Activated naive CD4-positive, alpha-beta T cell treated with Interleukin-2 at 50 U/mL for 16 hours (primary cell): ENCODE measurements at places on chromosomes 6 and 20.

DNA sequence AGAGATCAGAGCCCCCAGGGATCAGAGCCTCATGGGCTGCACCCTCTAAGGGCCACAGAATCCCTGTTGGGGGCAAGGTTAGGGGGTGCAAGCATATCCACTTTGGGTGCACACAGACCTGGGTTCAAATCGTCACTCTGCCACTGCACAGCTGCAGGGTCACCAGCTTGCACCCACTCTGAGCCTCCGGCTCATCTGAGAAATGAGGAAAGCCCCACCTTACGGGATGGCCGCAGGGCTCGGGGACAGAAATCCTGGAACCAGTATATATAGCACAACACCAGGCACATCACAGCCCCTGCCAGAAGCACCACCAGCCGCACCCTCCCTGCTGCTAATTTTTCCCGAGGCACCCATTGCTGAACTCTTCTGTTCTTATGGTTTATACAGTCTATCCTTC lies 169.6 kb downstream of the NFATC2 start:
- DNase-seq = no peak

DNA sequence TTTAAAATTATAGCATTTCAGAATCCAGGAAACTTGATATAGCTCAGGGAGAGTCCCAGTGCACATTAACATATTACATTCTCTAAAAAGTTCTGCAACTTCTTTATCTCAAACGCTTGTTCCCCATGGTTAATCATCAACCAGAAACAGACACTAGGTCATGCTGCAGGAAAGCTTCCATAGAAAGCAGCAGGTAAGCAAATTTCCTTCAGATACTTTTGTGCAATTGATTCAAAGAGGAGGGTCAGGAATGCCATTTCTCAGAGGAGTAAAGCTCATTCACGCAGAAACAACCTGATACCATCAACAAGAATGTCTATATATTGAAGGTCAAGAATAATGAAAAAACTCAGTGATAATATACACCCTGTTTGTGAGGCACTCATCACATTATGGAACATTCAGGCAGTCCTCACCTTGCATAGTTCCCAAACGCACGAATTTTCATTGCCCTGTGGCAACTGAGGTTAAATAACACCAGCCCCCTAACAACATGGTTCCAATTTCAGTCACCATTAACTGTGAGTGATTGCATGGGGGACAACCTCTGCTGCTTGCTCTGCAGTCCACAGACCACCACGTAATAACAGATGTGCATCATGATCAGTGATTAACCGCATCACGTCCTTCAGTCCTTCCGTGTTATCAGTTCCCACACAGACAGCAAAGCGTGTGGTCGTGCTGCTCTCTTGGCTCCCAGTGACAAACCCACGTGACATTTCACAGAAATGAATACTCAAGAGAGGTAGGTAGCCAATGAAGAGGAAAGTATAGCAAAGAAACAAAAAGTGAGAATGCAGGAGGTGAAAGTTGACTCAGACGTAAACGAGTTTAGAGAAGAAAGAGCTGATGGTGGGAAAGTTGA lies 95.7 kb downstream of the LY86 start:
- DNase-seq = peak; percentile 37

DNA sequence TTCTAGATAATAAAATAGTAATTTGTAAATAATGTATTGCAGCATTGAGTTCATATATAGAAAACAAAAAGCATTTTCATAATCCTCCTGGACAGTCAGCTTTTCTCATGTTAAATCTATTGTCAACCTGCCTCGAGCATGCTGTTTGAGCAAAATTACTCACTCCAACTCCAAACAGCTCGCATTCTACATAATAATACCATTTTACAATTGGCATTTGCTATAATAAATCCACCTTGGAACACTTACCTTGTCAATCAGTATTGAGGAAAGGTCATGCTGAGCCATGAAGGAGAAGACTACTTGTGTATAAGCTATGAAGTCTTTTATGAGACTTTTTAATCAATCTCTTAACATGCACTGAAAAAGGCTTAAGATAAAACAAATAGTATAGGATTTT lies 682.6 kb downstream of the CBLN4 start:
- DNase-seq = no peak

- DNase-seq = no peak
Observed at GRCh38 chr20:1838556-1839279, 56.5 kb upstream of the SIRPA start.

GRCh38 chr6:96099069-96099468 lies 83.3 kb downstream of the FUT9 start:
- DNase-seq = no peak

DNA sequence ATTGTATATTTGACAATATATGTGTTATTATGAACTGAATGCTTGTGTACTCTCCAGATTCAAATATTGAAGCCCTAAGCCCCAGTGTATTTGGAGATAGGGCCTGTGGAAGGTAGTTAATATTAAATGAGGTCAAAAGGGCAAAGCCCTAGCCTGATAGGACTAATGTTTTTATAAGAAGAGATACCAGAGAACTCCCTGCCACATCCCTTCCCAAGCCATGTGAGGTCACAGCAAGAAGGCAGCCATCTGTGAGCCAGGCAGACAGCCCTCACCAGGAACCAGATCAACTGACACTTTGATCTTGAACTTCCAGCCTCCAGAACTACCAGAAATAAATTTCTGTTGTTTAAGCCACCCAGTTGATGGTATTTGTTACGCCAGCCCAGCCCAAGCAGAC lies 36.4 kb upstream of the FBXL4 start:
- no peak for DNase-seq

- DNase-seq = no peak
Observed at GRCh38 chr6:170175644-170176135, 115.2 kb downstream of the DLL1 start.

- DNase-seq = no peak
Observed at GRCh38 chr20:61478611-61479305, 226.7 kb downstream of the CDH4 start.

DNA sequence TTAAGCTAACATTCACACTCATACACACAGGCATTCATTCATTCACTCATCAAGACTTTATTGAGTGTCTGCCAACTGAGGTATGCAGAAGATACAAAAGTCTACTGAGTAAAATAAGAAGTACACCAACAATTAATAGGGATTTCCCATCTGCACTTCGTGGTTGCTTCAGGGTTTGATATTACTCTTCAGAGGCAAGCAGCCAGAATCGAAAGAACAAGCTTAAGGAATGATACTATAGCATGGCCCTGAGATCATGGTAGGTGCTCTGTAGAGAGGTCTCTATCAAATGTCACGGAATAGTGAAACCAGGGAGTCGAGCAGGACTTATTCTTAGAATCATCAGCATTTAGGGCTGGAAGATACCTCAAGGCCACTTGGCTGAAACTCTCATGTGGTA lies 135.4 kb downstream of the NRN1 start:
- DNase-seq = no peak

DNA sequence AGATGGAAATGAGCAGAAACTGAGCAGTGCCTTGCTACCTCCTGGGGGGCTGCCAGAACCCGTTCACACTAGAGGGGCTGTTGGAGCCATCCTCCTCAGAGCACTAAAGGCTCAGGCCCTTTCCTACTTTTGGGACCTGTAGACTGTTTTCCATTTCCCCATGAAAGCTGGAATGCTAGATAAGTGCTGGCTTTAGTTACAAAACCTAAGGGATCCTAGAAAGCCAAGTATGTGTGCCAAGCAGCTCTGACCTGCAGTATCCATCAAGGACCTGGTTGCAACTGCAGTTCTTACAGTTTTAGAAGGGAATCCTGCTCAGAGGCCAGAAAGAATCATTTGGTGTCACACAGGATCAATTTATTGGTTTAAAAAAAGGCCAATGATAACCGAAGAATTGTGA lies 176.7 kb upstream of the COL21A1 start:
- no peak for DNase-seq

DNA sequence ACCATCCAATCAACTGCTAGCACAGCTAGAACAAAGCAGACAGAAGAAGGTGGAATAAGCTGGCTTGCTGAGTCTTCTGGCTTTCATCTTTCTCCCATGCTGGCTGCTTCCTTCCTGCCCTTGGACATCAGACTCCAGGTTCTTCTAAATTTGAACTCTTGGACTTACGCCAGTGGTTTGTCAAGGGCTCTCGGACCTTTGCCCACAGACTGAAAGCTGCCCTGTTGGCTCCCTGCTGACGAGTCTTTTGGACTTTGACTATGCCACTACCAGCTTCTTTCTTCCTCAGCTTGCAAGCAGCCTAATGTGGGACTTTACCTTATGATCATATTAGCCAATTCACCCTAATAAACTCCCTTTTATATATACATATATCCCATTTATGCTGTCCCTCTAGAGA lies 164.1 kb upstream of the GJE1 start:
- DNase-seq = no peak

- no peak for DNase-seq
Observed at GRCh38 chr6:8110117-8110721, 7.9 kb upstream of the EEF1E1 start.

- DNase-seq = no peak
Observed at GRCh38 chr6:14072084-14072483, 45.5 kb upstream of the CD83 start.

GRCh38 chr6:84284428-84285049 lies 57.1 kb upstream of the CEP162 start:
- no peak for DNase-seq

DNA sequence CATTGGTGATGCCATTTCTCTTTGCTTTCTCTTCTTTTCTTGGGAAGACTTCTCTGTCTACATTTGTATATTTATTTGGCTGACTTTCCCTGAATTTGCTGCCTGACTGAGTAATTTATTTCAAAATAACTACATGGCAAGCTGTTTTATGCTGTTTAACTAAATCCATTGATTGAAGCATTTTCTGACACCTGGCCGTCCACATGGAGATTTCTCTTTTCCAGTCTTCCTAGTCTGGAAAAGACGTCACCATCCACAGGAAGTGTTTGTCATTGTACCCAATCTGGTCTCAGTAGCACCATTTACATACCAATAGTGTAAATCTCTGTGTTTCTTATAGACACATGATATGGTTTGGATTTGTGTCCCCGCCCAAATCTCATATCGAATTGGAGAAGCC lies 9.2 kb upstream of the MAS1L start:
- DNase-seq = no peak

- DNase-seq = peak; percentile 89
Observed at GRCh38 chr6:149941583-149942460, at the start of gene ULBP2. Gene ULBP2, plus strand, starts transcription at chr6:149942014. Its CDS starts 59 bp downstream, at chr6:149942073.

DNA sequence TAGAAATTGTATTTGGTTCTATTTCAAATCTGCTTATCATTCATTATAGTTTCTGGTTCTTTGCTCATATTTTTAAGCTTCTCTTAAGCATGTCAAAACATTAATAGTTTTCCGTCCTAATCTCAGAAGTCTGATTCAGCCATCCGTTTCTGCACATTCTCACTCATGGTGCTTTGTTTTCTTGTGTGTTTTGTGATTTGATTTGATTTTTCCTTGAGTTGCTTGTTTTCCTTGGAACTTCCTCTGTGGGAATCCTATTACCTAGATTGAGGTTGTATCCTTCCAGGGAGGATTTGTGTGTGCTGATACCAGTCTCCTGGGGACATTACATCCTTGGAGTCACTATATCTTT lies 7.9 kb downstream of the SNX9 start:
- DNase-seq = no peak

DNA sequence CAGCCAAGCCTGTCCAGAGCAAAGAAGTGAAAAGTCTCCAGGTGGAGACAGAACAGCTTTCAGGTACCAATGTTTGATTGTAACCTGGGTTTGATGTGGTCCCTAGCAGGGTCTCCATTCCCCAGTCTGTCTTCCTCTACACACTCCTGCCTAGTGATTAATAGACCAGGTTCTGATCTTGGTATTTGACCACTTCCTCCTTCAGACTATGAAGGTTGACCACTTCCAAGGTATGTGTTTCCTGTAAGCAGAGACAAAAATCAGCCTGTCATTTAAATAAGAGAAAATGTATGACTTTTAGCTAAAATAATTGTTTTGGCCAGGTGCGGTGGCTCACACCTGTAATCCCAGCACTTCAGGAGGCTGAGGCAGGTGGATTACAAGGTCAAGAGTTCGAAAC lies 41.8 kb upstream of the TOP1 start:
- DNase-seq = no peak

DNA sequence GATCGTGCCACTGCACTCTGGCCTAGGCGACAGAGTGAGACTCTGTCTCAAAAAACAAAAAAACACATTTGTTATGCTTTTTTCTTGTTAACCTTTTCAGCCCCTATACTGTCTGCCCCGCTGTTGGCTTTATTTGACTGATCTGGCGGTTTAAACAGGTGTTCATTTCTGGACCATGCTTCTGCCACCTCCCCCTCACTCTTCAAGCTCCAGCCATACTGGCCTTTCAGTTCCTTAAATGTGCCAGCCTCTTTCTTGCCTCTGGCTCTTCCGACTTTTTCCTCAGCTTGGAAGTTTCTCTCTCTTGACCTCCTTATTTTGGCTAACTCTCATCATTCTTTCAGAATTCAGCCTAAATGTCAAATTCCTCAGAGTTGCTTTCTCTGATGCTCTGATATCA lies 35.2 kb upstream of the TXLNB start:
- no peak for DNase-seq

GRCh38 chr6:75481936-75482593 lies 11.5 kb downstream of the FILIP1 start:
- DNase-seq = no peak

- no peak for DNase-seq
Observed at GRCh38 chr20:29326376-29327070, 1930.9 kb upstream of the DEFB115 start.

GRCh38 chr20:57751411-57751810 lies 41.6 kb upstream of the PMEPA1 start:
- DNase-seq = no peak

DNA sequence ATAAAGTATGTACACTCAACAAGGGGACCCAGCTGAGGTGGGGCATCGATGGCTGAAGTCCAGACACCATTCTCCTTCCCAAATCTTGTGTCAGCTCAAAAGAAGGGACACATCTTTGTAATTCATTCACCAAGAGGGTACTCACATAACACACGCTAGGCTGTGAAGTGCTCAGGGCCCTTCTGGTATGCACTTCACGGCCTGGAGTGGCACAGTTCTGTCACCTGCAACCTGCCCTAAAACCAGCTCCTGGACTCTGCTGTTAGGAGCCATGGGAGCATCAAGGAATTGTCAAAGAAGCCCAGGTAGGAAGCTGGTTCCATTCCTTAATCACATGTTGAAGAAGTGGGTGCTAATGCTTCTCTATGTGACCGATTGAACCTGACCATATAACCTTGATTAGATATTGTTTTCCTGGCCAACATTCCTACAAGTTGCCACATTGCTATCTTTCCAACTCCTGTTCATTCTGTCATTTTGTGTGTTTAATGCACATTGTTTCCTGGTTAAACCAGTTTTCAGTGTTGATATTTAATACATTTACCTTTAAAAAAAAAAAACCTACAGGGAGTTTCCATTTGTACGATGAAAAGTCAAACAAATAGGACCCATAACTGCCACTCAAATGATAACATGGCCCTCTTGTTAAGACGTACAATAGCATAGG lies 127.3 kb downstream of the TNFRSF21 start:
- DNase-seq = no peak

GRCh38 chr20:11797156-11797555 lies 120.5 kb upstream of the BTBD3 start:
- no peak for DNase-seq

- no peak for DNase-seq
Observed at GRCh38 chr20:2519115-2519809, 10.5 kb upstream of the ZNF343 start.

- no peak for DNase-seq
Observed at GRCh38 chr6:169140986-169141495, 112.6 kb downstream of the THBS2 start.

- DNase-seq = no peak
Observed at GRCh38 chr6:166969390-166970002, 13.1 kb upstream of the RNASET2 start.
